Sigmoid colon (tissue), 7 donors: ENCODE measurements at places on chromosomes 1 and 21. TPM values are rescaled to one million over a fixed set of nuclear protein-coding genes. Genes with fewer than 3 reads are reported as not detected.

The FOXD2 gene
- not detected for total RNA-seq

DNA sequence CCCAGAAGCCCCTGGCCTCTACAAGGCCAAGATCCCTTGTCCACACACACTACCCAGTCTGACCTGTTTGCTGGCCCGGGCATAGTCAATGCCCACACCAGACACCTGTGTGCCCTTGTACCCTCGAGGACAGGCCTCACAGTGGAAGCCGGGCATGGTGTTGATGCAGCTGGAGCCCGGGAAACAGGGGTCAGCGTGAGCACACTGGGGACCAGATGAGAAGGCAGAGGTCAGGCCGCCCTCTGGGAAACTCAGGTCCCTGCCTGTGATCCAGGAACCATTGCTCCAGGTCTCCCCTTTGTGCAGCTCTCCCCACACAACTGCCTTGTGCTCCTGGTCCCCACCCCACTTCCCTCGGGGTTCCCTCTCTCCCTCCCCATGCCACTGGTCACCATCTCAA lies 5.5 kb downstream of the THBS3 start:
- no peak for DNase-seq

- no peak for DNase-seq
These were observed 91.5 kb upstream of the ESRRG start for GRCh38 chr1:216814576-216815259.

- no peak for DNase-seq
These were observed 14.5 kb upstream of the IKBKE start for GRCh38 chr1:206455666-206456344.
